ENCODE measurements at places on chromosomes 16 and 17.
A peak's percentile ranks its signal among the peaks of the same experiment; 100 is the strongest.

- no peak for DNase-seq
These were observed 273.0 kb downstream of the CEP112 start for GRCh38 chr17:65918916-65919315.

GRCh38 chr16:53258809-53259208, 175.5 kb upstream of the RBL2 start:
- no peak for DNase-seq

DNA sequence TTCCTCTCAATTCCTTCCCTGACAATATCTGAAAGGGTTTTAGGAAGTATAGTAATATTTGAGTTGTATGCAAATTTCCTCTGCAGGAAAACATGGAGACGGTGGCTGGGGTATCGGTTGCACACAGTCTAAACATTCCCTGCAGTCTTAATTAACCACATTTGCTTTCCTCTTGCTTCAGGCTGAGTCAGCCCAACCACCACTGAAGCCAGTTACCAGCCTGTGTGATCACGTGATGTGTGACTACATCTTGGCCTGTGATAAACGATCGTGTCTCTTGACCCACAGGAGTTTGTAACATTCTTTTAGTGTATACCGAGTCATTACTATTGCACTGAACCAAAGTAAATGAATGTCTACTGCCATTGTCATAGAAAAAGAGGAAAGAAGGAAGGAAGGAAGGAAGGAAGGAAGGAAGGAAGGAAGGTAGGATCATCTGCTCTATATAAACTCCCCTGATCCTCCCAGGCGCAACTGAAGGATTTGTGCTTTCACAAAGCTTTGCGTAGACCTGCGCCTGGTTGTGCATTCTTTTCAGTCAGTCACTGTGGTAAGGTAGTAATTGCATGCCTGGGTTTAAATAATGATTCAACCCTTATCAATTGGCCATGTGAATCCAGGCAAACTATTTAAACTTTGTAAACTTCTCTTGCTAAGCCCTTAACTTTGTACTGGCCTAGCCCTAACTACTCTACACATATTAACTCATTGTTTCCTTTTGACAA, 280.6 kb upstream of the SALL1 start:
- DNase-seq, result no peak

- DNase-seq, result no peak
These were observed 526 bp downstream of the ZZEF1 start for GRCh38 chr17:4142107-4142900.

- DNase-seq, result no peak
These were observed 78.6 kb upstream of the TANC2 start for GRCh38 chr17:62887437-62887836.

DNA sequence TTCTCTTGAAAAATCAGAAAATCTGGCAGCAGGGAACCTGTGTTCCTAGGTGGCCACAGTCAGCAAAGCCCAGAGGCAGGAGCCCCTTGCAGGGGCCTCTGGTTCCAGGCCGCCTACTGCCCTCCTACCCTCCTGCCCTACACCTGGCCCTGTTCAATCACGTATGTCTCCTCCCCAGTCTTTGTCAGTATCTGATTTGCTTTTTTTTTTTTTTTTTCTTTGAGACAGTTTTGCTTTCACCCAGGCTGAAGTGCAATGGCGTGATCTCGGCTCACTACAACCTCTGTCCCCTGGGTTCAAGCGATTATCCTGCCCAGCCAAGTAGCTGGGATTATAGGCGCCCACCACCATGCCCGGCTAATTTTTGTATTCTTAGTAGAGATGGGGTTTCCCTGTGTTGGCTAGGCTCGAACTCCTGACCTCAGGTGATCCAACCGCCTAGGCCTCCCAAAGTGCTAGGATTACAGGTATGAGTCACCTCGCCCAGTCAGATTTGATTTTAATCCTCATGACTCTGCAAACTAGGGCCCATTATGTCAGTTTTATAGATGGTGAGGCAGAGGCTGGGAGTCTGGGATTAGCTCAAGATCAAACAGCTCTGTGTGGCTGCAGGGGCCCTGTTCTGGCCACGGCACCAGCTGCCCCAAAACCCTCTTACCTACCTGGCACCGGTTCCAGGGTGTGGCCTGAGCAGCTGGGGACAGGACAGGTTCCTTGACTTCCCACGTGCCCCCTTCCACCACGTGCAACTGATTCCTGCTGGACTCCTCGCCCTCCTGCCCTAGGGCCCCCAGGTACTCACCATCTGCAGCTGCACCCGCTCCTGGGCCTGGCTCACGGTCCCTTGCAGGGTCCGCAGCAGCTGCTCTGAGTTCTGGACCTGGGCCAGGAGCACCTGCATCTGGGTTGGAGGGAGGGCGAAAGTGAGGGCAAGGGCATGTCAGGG, 14.7 kb downstream of the RABEP2 start:
- DNase-seq, result no peak

GRCh38 chr16:49116873-49117272, 164.8 kb downstream of the CBLN1 start:
- no peak for DNase-seq

GRCh38 chr17:48043176-48043575, 5.0 kb upstream of the NFE2L1 start:
- no peak for DNase-seq

- peak; percentile 3 for DNase-seq
These were observed 1253.7 kb upstream of the CDH8 start for GRCh38 chr16:63289834-63290460.

DNA sequence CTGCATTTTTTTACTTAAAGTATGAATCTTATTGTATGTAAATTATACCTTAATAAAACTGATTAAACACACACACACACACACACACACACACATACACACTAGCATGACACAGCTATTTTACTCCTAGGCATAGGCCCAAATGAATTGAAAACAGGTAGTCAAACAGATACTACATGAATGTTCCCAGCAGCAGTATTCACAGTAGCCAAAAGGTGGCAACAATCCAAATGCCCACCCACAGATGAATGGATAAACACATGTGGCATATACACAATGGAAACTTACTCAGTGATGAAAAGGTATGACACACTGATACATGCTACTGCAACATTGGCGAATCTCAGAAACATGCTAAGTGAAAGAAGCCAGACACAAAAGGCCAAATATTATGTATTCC, 223.5 kb downstream of the CYB561 start:
- no peak for DNase-seq

- DNase-seq, result peak; percentile 82
These were observed 4.6 kb downstream of the DHX58 start for GRCh38 chr17:42107597-42108576.

GRCh38 chr17:68029512-68030215, 5.9 kb upstream of the KPNA2 start:
- no peak for DNase-seq

DNA sequence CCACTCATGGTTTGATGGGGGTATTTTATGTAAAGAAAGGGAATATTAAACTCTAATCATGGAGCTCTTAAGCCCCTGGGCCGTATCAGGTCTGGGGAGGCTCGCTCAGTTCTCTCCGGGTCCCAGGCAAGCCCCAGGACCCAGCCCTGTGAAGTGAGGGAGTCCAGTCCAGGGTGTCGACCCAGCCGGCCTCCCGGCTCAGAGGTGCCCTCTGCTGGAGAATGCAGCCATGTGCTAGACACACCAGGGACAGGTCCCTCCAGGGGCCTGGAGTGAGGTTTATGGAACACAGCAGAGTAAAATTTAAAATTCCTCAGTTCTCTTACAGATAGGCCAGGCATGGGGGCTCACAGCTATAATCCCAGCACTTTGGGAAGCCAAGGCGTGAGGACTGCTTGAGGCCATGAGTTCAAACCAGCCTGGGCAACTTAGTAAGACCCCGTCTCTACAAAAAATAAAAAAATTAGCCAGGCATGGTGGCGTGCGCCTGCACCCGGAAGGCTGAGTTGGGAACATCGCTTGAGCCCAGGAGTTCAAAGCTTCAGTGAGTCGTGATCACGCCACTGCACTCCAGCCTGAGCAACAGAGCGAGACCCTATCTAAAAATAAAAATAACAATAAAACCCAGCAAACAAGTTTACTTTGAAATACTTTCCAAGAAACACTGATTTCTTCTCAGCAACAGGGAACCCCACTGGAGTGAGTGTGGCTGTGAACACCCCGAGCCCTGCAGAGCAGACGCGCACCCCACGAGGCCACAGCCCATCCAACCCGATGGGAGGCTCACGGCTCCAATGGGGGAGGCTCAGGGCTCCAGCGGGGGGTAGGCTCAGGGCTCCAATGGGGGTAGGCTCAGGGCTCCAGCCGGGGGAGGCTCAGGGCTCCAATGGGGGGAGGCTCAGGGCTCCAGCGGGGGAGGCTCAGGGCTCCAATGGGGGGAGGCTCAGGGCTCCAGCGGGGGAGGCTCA, 72.2 kb downstream of the ZNF778 start:
- DNase-seq, result no peak

- peak; percentile 2 for DNase-seq
These were observed 338.0 kb downstream of the WWOX start for GRCh38 chr16:78437352-78437968.

GRCh38 chr16:14509675-14510132, 120.4 kb downstream of the PARN start:
- no peak for DNase-seq

DNA sequence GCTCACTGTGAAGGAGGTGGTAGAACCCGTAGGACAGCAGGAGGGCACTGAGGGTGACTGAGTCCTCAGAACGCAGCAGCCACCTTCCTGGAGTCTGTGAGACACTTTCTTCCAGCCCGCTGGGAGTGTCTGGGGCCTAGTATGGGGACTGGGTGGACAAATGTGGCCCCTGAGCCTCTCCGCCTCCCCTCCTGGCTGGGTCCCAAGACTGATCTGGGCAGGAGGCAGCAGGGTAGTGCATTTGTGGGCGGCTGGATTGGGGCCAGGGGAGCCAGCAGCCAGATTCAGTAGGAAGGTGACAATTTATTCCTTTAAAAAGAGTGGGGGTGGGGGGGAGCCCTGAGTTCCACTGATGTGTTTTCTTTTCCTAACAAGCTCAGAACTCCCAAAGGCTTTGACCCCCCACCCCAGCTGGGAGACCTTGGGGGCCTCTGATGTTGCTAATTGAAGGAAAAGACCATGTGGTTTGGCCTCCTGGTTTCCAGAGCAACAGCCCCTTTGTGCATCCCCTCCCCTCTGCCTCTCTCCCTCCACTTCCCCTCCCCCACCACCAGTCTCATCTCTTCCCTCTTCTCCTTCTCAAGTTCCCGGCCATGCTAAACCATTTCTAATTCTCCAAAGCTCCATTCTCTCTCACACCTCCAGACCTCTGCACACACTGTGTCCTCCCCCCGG, 4.4 kb downstream of the CLEC19A start:
- DNase-seq, result no peak

GRCh38 chr17:17532991-17533390, 36.8 kb upstream of the RASD1 start:
- DNase-seq, result no peak

DNA sequence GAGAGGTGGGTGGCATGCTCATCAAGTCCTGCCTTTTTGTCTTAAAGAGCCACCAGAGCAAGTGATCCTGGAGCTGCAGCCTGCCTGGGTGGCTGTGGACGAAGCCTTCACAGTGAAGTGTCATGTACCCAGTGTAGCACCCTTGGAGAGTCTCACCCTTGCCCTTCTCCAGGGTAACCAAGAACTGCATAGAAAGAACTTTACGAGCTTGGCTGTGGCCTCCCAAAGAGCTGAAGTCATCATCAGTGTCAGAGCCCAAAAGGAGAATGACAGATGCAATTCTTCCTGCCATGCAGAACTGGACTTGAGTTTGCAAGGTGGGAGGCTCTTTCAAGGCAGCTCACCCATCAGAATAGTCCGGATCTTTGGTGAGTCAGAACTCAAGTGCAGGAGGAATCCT, 14.2 kb downstream of the CSH2 start:
- no peak for DNase-seq

DNA sequence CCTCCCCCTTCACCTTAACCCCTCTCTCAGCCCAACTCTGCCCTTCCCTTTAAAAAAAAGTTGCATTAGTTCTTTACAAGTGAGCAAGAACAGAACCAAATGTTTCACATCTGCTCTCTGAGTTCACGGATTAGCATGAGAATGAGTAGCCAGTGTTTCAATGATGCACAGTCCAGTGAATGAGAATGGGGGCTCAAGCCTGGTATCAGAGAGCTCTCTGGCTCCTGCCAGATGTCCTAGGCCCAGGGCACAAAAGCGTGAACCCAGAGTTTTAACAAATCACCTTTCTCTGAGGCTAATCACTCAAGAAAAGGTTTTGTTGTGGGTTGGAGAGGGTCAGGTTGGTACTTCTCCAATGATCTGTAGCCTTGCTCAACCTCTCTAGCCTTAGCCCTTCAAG, 41.5 kb upstream of the HS3ST3A1 start:
- DNase-seq, result no peak

- DNase-seq, result no peak
These were observed 14.8 kb downstream of the TEKT5 start for GRCh38 chr16:10679921-10680320.

DNA sequence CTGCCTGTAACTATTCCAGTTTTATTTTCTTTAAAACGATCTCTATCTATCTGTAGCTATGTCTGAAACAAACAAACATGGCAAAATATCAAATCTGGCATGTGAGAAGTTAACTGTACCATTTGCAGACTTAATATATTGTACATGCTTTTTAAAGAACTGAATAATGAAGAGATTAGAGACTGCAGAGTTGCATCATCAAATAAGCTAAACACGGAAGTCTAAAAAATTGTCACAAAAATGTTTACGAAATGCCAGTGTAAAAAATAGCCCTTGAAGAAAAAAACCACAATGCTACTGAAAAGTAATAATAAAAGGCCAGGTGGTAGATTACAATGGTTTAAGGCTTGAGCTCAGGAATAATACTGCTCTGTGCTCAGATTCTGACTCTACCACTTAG, 43.1 kb downstream of the HS3ST3A1 start:
- DNase-seq, result no peak

DNA sequence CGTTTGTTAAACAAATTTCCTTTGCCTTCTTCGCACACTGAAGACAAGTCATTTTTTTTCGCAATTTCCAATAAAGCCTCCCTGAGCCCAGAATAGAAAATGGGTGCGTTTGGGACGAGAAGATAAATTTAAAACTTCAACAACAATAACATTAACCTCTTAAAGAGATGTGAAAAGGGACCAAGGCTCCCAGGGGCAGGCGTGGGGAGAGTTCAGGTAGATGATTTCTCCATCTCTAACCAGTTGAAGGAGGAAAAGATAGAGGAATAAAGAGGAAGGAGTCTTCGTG, 1.3 kb upstream of the HOXB4 start:
- no peak for DNase-seq
